ENCODE measurements at places on chromosomes 1 and 21.
A peak's percentile ranks its signal among the peaks of the same experiment; 100 is the strongest.

GRCh38 chr1:165138960-165139359 is 217.6 kb downstream of the LMX1A start:
- no peak for DNase-seq

DNA sequence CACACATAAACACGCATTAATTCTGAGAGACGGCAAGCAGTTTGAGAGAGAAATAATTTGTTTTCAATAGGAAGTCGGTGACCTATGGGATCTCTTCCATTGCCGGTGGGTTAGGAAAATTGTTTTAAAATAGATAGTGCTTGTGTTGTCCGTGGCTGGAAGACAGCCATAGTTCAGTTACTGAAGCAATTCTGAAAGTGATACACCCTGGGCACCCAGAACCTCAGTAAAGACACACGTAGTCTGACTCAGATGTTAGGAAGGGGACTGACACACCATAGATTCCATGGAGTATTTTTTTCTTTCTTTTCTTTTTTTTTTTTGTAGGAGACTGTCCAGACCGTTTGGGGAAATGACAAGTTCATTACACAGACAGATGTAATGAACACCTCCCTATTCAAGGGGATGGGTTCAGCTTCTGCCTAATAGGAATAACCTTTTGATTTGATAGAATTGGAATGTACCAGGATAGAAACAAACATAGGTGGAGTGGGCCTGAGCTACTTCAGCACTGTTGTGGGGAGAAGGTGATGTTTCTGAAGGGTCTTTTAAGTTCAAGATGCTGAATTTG is 1.6 kb downstream of the C1orf21 start:
- DNase-seq = no peak

DNA sequence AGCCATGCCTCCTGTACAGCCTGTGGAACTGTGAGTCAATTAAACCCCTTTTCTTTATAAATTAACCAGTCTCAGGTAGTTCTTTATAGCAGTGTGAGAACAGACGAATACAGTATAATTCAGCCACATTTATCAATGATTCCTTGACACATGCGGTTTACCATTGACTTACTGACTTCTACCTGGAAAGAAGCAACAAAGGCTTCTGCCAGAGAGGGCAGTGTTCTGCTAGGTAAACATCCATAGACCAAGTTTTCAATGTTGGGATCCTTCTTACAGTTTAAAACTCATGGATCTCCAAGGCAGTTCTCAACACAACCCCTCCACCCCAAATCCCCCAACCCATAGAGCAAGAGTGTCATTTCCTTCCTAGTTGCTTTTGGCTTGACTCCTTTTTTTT is 150.6 kb downstream of the ZNF648 start:
- DNase-seq = no peak

GRCh38 chr1:179923029-179923428 is 31.6 kb upstream of the CEP350 start:
- DNase-seq = no peak

- DNase-seq = no peak
Observed at GRCh38 chr1:101152633-101153032, 84.2 kb upstream of the S1PR1 start.

- no peak for DNase-seq
Observed at GRCh38 chr21:45447821-45448220, 42.9 kb downstream of the COL18A1 start.

- no peak for DNase-seq
Observed at GRCh38 chr1:230572121-230573105, 69.9 kb upstream of the COG2 start.

DNA sequence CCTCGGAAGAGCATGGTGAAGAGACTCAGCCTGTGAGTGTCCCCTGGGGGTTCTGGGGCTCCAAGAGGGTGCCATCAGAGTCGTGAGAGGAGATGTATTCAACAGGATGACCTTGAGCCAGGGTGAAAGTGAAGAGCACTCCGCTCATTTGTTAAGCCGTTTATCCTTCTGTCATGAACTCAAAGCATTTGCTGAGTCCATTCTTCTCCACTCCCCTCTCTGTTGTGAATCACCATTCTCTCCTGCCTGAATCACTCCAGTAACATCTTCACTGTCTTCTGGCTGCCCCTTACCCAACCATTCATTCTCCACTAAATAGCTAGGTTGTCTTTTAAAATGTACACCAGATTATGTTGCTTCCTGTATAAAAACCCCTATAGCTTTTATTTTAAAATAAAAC is 102.2 kb downstream of the RGL1 start:
- no peak for DNase-seq

DNA sequence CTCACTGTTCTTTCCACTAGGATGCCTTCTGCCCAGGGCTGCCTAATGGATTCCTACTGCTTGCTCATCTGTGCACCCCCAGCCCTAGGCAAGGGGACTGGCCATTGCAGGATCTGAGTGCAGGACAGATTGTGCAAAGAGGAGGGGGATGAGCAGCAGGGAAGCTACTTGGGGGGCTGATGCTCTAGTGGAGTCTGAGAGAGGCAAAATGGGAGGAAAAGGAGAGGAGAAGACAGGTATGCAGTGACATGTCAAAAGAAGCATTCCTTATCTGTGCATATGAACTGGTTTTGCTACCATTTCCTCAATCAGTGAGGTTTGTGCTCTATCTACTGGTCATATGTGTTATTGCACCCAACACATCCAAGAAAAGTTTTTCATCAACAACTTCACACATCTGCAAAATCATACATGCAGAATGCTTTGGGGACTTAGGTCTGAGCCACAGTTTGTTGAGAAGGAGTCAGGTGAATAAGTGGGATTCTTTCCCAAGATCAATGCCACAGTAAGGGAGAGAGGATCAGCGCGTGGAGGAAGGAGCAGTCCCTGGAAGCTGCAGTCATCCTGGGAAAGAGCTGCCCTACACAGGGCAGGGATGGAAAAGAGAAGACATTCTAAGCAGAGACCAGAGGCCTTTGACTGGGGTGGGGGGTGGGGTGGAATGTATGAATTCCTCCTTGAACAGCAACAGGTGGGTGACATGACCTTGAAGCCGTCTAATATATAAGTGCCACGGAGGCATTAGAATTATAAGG is 14.4 kb downstream of the SLC5A9 start:
- DNase-seq = no peak

GRCh38 chr1:162670928-162671663 is 38.8 kb downstream of the DDR2 start:
- DNase-seq = no peak

DNA sequence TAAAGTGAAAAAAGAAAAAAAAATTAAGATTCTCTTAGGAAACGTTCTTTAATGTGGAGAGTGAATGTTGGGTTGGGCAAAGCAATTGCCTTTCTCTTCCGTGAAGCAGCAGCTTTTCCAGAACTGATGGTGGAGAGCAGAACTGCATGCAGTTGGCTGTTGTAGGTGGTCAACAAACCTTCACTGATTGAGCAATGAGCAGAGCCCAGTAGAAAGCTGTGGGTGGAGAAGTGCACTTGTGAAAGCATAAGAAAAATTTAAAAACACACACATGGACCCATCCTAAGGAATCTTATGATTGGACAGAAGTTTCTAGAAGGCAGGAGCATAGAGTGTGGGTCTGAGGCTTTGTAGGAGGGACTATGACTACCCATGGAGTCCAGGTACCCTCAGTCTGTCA is 4.5 kb downstream of the PRELP start:
- DNase-seq = no peak

DNA sequence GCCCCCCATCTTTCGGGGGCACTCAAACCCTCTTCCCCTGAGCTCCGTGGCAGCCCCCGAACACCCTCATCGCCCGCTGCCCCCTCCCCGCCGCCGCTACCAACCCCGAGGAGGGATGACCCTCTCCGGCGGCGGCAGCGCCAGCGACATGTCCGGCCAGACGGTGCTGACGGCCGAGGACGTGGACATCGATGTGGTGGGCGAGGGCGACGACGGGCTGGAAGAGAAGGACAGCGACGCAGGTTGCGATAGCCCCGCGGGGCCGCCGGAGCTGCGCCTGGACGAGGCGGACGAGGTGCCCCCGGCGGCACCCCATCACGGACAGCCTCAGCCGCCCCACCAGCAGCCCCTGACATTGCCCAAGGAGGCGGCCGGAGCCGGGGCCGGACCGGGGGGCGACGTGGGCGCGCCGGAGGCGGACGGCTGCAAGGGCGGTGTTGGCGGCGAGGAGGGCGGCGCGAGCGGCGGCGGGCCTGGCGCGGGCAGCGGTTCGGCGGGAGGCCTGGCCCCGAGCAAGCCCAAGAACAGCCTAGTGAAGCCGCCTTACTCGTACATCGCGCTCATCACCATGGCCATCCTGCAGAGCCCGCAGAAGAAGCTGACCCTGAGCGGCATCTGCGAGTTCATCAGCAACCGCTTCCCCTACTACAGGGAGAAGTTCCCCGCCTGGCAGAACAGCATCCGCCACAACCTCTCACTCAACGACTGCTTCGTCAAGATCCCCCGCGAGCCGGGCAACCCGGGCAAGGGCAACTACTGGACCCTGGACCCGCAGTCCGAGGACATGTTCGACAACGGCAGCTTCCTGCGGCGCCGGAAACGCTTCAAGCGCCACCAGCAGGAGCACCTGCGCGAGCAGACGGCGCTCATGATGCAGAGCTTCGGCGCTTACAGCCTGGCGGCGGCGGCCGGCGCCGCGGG is 837 bp downstream of the FOXD3 start:
- peak; percentile 59 for DNase-seq

DNA sequence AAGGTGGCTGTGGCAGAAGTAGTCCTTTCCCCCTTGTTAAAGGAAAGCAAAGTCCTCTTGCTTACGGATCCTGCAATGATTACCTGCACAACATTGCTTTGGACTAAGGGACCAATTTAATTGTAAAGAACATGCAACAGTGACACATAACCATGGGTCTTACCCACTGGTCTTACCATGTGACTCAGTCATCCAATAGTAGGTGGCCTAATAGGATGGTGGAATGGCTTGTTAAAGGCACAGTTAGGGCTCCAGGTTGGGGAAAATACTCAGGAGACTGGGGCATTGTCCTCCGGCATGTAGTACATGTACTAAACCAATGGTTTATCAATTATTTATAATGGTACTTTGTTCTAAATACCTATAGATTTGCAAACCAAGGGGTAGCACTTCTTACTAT is 2.1 kb upstream of the YIPF1 start:
- no peak for DNase-seq

DNA sequence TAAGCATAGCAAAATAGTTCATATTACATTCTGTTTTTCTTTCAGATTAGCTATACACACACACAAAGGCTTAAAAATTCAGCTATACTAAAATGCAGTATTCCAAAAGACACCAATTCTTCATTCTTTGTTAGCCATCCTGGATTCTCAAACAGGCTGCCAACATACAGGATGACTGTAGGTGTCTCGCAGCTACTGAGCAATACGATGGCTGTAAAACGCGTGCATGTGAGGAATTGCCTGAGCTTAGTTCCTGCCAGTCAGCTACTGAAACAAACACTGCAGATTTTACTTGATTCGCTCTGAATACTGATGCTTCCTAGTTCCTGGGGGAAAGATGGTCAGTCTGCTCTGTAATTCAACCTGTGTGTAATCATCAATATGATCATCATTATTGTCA is 24.7 kb upstream of the HMGN1 start:
- DNase-seq = no peak

DNA sequence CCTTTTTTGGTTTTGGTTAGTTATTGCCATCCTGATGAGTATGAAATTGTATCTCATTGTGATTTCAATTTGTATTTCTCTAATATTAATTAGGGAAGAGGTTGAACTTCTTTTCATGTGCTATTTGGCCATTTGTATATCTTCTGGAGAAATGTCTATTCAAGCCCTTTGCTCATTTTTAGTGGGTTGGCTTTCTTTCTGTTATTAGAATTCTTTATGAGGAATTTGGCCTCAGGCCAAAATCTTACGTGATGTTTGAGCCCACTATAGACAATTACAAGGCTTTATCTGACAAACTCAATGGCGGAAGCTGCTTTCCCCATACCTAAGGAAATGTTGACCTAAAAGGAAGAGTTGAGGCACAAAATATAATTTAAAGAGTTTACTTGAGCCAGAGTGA is 32.9 kb downstream of the IVNS1ABP start:
- no peak for DNase-seq

- DNase-seq = no peak
Observed at GRCh38 chr1:213783893-213784292, 203.9 kb upstream of the PROX1 start.

DNA sequence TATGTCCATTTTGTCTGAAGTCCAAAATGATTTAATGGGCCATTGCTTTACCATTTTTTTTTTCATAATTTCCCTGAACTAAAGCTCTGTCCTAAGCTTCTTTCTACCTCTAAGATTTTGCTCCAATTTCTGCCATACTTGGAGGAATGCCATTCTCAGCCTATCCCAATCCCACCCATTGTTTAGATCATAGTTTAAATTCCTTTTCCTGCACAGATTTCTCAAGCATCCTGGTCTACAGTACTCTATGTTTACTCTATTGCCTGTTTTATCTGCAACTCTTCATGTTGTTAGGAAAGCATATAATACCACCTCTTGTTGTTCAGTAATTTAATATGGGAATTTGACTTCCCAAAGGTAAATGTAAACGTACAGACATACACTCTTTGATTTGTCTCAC is 30.8 kb downstream of the ADAMTS1 start:
- no peak for DNase-seq

DNA sequence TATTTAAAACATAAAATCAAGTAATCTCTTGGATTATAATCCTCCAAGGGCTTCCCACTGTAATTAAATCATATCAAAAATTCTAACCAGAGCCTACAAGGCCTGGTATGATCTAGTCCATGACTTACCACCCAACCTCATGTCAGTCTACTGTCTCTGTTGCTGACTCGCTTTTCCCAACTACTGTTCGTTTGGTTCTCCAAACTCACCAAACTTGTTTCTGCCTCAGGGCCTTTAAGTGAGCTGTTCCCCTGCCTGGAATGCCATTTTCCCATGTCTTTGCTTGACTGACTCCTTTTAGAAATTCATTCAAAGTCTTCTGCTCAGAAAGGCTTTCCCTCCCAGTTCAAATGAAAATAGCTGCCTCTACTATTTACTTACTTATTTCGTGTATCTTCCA is 95.9 kb downstream of the ZC3H11B start:
- no peak for DNase-seq

- DNase-seq = no peak
Observed at GRCh38 chr1:214463596-214463995, 87.8 kb downstream of the PTPN14 start.

DNA sequence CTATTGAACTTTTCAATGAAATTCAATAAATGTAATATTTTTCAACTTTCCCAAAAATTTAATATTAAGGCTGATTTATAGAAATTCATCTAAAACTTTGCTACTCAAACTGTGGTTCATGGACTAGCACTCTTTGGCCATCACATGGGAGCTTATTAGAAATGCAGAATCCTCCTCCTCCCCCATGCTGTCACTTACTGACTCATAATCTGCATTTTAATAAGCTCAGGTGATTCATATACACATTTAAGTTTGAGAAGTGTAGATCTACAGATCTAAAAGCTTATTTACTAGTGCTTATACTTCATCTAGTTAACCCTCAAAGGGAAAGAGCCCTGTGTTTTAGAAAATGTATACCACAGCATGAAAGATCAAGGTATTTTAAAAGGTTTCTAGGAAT is 84.3 kb downstream of the HS2ST1 start:
- DNase-seq = no peak

DNA sequence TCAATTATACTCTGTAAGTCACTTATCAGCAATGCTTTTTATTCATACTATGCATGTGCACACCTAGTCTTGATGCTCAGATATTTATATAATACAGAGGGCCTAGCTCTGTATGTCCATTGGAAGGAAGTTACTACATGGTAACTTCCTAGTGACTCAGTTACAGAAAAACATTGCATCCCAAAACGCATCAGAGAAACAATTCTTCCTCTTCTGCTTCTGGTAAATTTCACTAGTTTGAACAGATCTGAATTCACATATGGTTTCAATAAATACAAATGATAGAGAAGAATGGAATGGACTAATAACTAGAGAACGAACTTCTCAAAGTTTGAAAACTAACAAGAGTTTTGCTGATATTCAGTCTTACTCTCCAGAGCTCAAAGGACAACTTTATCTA is 811.3 kb upstream of the ADGRL2 start:
- DNase-seq = no peak

All from stimulated activated CD4-positive, alpha-beta T cell treated with anti-CD3 and anti-CD28 coated beads, Interleukin-15, amount 100 ng/mL, for 24 hours (primary cell).